HL-60 (cell line): ENCODE measurements at places on chromosomes 1 and 21.

DNA sequence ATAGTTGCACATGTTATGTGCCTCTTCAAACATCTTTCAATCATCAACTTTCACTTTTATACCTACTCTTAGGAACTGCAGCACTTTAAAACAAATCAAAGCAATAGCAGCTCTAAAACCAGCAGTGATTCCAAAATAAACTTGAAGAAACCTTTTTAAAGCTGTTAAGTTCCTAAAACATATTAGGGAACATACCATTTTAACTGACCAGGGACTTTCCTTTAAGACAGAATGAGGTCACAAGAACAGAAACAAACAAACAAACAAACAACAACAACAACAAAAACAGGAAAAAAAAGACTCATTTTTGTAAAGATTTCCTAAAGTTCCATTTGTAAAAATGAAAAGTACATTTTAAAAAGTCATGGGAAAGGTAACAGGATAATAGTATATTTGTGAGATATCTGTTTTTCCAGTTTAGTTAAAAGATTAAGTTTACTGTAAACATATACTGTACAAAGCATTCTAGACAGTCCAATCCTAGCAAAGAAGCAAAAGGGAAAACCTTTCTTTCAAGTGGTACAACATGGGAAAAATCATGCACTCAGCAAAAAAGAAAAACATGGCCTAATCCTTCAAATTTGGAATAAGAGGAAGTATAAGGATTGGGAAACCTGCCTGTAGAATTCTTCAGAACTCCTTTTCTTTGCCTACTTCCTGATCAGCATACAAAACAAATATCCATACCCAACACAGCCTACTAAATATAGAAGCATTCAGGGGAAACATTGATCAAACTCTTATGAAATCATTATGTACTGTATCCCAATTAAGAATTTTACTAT lies 45.5 kb downstream of the EPS15 start:
- no peak for DNase-seq

- no peak for DNase-seq
These were observed 146.7 kb downstream of the CSMD2 start for GRCh38 chr1:34018285-34018684.

GRCh38 chr1:202710070-202711045 lies at the start of gene SYT2:
Gene SYT2, minus strand, starts transcription at chr1:202710454. Its CDS starts 104,682 bp downstream, at chr1:202605772.
- no peak for DNase-seq

- no peak for DNase-seq
These were observed 1157.3 kb downstream of the PLA2G4A start for GRCh38 chr1:187985897-187986654.

DNA sequence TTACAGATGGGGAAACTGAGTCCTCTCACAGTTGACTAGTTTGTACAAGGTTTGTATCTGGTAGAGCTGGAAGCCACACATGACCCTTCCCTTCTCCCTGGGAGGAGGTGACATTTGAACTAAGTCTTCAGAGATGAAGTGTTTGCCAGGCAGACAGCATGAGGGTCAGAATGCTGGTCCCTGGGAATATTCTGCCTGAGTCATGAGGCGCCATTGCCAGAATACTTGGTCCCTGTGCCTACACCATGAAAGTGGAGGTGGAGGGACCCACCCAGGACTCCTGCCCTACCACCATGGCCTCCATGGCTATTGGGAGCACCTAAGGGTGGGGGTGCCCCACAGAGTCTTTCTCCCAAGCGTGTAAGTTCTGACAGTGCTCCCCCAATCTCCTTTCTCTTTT lies 7.0 kb downstream of the RPS6KA1 start:
- no peak for DNase-seq

GRCh38 chr1:17119076-17119772 lies at the start of gene PADI2:
Gene PADI2, minus strand, starts transcription at chr1:17119451. Its CDS starts 80 bp downstream, at chr1:17119371.
- DNase-seq = peak; percentile 67

- DNase-seq = no peak
These were observed 49.8 kb upstream of the IKBKE start for GRCh38 chr1:206420471-206420870.

- peak; percentile 81 for DNase-seq
These were observed 3.6 kb upstream of the RASSF5 start for GRCh38 chr1:206503591-206504362.

GRCh38 chr21:46003575-46004007 lies 22.0 kb downstream of the COL6A1 start:
- no peak for DNase-seq

- peak; percentile 17 for DNase-seq
These were observed 4.9 kb downstream of the SLC5A9 start for GRCh38 chr1:48227165-48228013.

- DNase-seq = no peak
These were observed 128.6 kb downstream of the PLA2G4A start for GRCh38 chr1:186957314-186957713.

DNA sequence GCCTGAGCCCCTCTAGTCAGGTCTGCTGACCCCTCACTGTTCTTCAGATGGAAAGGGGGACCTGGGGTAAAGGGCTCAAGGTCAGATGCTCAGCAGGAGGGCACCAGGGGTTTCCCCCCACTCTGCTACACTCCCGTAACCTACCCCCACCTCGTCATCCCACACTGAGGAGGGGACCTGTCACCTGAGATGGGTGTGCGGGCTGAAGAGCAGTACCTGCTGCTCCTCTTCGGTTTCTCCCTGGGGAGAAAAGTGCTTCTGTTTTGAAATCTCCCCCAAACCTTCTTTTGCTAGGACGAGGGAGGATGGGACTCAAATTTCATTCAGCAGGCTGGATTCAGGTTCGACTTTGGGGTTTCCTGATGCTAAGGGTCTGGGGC lies 65.2 kb downstream of the SYT2 start:
- DNase-seq = no peak

- no peak for DNase-seq
These were observed 154.5 kb upstream of the KCND3 start for GRCh38 chr1:112143871-112144441.

- DNase-seq = no peak
These were observed 79.7 kb downstream of the ZNF326 start for GRCh38 chr1:90074566-90074965.

GRCh38 chr1:167476061-167476460 lies 42.3 kb downstream of the CD247 start:
- no peak for DNase-seq

GRCh38 chr1:230509281-230509977 lies 83.3 kb upstream of the PGBD5 start:
- no peak for DNase-seq

GRCh38 chr21:40929833-40930232 lies 82.9 kb upstream of the DSCAM start:
- DNase-seq = no peak

GRCh38 chr1:44034976-44035716 lies 3.9 kb upstream of the SLC6A9 start:
- no peak for DNase-seq

GRCh38 chr1:57304591-57304990 lies 119.3 kb downstream of the DAB1 start:
- DNase-seq = no peak

GRCh38 chr21:25977068-25977611 lies 193.4 kb downstream of the APP start:
- no peak for DNase-seq

GRCh38 chr1:156480411-156481192 lies 20.0 kb downstream of the MEF2D start:
- DNase-seq = peak; percentile 72
